Hematopoietic multipotent progenitor cell (in vitro differentiated cells): ENCODE measurements at places on chromosomes 6 and 20. TPM values are rescaled to one million over a fixed set of nuclear protein-coding genes. Genes with fewer than 3 reads are reported as not detected.
A peak's percentile ranks its signal among the peaks of the same experiment; 100 is the strongest.

GRCh38 chr6:133571681-133572080, 317.2 kb upstream of the TCF21 start:
- no peak for DNase-seq

- DNase-seq: no peak
These were observed 10.8 kb downstream of the DDO start for GRCh38 chr6:110404607-110405006.

GRCh38 chr6:150600010-150600300, 270 bp downstream of the PLEKHG1 start:
- no peak for DNase-seq

DNA sequence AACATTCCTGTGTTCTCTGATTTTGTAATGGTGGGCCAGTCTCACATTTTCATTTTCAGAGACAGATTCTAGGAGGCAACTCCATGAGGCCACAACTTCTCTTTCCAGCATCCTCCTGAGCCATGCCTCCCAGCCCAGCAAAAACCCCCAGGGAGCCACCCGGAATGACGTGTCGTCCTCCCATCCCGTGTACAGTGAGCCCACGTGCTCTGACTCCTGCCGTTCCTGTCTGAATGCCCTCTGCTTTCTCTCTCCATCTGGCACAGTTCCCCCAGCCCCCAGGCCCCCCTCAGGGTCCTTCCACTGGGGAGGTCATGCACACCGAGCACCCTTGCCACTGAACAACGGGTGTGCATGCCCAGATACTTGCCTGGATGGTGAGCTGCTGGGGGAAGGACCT, 38.0 kb downstream of the C20orf203 start:
- DNase-seq: no peak

DNA sequence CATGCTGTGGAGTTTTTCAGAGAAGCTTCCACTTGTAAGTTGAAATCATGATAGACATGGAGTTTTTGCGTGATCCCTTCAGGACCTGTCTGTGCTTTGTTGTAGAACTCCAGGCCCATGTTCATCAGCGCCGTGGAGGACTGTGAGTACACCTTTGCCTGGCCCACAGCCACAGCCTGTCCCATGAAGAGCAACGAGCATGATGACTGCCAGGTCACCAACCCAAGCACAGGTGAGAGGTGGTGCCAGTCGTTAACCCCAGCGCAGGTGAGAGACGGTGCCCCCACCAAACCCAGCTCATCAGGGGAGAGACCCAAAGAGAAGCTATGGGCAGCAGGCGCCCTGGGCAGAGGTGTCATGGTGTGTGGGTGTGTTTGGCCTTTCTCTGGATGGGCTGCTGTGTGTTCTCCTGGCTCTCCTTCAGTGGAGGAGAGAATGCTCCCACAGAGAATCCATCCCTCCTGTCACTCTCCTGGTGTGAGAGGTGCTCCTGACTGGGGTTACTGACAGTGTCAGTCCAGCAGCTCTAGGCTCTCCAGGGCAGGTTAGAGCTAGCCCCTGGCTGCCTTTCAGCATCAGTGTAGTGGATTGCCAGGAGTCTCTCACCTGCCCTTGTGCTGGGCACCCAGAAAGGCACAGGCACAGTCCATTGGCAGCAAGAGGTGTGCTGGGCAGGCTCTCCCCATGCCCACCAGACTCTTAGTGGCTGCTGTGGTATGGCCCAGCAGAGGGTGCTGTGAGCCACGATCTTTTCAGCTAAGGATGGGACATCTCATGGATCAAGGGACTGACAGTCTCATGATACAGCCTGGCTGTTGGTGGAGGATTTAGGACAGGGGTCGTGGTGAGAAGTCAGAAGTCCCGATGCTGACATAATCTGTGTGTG, 49.6 kb upstream of the SLC22A1 start:
- DNase-seq: no peak

DNA sequence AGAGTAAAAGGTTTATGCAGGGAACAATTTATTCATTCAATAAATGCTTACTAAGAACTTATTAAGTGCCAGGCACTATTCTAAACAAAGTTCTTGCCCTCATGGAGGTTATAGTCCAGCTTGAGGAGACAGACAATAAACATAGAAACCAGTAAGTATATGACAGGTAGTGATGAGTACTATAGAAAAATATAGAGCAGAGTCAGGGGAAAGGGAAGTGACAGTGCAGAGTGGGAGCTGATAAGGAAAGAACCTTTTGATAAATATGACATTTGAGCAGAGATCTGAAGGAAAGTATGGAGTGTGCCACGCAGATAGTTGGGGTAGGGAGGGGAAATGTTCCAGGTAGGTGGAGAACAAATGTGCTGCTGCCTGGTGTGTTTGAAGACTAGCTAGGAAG, 12.1 kb downstream of the ACSS2 start:
- DNase-seq: no peak

DNA sequence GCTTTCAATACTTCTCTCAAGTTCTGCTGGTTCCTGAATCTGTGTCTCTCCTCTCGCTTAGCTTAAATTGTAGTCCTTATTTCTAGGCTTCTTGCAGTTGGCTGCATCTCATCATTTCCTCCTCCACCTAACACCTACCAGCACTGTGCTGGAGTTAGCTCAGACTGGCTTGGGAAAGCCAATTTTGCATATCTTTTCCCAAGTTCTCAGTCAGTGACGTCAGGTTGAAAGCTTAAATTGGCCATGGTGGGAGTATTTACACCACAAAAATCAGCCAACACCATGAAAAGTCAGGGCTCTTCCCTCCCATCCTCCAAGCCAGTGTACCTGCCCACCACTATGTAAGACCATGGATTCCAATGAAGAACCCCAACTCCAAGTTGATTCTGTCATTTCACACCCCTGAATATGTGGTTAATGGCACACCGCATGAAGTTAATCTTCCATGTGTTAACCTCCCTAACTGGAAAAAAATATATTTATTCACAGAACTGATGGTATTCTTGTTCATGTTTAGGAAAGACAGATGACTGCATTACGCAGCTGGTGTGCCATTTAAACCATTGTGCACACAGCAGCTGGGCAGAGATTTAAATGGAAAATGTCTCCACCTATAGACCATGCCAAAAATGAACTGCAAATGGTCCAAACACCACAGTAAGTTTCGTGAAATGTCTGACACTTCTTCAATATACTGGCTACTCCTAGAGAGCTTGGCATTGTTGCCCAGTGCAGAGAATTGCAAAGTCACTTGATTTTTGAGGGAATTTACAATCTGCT, 274.1 kb upstream of the MAP3K7 start:
- DNase-seq: no peak

DNA sequence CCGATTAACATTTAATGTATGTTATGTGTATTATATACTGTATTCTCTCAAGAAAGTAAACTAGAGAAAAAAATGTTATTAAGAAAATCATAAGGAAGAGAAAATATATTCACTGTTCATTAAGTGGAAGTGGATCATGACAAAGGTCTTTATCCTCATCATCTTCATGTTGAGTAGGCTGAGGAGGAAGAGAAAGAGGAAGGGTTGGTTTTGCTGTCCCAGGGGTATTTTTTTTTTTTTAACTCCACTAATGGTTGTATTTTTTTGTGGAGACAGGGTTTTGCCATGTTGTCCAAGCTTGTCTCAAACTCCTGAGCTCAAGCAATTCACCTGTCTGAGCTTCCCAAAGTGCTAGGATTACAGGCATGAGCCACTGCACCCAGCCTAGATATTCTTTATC, 11.0 kb downstream of the ECT2L start:
- DNase-seq: no peak

DNA sequence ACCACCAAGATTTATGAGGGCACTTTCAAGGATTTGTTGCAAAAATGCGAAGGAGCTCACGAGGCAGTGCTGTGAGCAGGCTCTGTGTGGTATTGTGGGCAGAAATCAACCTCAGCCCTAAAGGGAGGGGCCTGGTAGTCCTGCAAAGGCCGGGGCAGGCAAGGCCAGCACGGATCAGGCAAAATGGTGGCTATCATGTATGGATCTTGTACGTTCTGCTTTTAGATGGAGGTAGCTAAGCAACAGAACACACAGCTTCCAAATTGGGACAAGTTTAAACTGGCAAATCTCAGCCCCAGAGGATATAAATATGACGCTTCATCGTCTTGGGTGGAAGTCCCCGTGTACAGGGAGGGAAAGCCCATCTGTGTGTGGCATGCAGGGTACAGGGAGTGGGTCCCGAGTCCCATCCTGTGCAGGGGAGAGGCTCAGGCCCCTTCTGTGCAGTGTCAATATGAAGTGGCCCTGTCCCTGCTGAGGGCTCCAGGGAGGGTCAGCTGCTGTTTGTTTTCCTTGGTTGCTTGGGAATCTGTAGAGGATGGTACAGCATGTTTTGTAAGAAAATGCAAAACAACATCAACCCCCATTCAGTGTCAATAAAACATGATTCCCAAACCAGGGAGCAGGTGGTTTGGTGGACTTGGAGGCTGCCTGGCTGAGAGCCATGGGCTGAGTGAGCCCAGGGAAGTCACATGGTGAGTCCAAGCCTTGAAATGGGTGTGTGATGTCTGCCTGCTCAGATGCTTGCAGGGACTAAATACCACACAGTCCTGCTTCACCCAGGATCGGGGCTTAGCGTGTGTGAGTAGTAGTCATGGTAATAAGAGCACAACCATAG, 113.0 kb downstream of the SYCP2 start:
- no peak for DNase-seq

DNA sequence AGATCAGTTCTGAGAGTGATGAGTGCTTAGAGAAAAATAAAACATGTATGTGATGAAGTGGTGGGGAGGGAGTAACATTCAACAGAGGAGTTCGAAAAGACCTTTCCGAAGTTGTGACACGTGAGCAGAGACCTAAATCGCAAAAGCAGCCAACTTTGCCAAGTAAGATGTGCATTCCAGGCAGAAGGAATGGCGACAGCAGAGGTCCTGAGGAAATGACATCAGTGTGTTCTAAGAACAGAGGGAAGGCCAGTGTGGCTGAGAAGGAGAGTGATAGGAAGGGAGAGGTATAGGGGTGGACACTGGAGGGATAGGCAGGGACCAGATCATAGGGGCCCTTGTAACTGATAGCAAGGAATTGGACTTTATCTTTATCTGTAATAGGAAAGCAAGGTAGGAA, 51.3 kb downstream of the ADAT2 start:
- no peak for DNase-seq

GRCh38 chr20:31967830-31968249, at the start of gene XKR7:
TSS of gene XKR7 (plus strand) at chr20:31968151. CDS start at chr20:31968176, 25 bp downstream.
- DNase-seq: peak; percentile 43

DNA sequence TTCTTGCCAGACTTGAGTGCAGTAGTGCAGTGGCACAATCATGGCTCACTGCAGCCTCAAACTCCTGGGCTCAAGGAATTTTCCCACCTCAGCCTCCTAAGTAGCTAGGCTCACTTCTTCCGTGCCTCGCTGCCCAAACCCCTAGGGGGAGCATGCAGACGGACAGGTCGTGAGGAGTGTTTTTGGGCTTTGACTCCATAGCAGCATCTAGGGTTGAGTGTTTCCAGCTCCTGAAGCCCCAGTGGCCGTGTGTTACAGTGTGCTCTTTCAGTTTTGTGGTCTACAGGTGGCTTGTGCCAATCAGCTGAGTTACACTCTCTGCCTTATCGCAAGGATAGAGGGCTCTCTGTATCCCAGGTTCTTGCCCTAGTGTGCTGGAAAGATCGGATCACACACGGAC, 33.4 kb downstream of the NCOA3 start:
- DNase-seq: no peak

GRCh38 chr6:28497893-28498292, 17.7 kb downstream of the GPX6 start:
- no peak for DNase-seq

GRCh38 chr6:156807028-156807427, 29.9 kb downstream of the ARID1B start:
- no peak for DNase-seq

DNA sequence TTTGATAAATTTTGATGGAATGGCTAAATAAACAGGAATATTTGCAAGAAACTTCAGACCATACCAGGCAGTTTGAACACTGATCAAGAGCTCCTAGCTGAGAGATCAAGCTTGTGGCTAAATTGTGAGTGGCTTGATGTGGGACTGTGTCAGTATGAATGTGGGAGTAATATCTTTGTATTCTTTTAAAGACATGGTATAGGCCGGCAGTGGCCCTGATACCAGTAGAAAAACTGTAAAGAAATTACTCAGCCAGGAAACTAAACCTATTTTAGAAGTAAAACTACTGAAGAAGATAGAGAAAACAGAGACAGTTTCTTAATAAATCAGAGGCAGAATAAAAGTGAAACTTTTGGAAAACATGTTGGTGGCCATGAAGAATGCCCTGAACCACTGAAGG, 608.4 kb upstream of the SYNCRIP start:
- DNase-seq: no peak

GRCh38 chr20:13841206-13841605, 56.4 kb downstream of the NDUFAF5 start:
- no peak for DNase-seq

- DNase-seq: no peak
These were observed 235.8 kb upstream of the KCNG1 start for GRCh38 chr20:51258582-51259165.

- no peak for DNase-seq
These were observed 93.6 kb downstream of the STXBP5 start for GRCh38 chr6:147297663-147298316.

DNA sequence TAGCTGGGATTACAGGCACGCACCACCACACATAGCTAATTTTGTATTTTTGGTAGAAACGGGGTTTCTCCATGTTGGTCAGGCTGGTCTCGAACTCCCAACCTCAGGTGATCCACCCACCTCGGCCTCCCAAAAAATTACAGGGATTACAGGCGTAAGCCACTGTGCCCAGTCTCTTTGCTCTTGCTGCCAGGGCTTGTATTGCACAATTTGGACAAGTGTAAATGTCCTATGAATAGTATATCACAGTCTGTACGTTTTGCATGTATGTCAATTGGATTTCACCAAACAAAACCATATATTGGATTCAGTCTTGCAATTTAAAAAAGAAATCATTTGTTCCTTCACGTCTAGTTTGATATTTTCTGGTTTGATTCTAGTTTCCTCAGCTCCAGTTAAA, 2.1 kb upstream of the DOK5 start:
- DNase-seq: no peak

- DNase-seq: no peak
These were observed 445.0 kb downstream of the HACE1 start for GRCh38 chr6:104414723-104415122.

- no peak for DNase-seq
These were observed 12.3 kb upstream of the CTNNBL1 start for GRCh38 chr20:37681384-37682112.

GRCh38 chr6:29734046-29735018, 11.1 kb downstream of the HLA-F start:
- DNase-seq: no peak

DNA sequence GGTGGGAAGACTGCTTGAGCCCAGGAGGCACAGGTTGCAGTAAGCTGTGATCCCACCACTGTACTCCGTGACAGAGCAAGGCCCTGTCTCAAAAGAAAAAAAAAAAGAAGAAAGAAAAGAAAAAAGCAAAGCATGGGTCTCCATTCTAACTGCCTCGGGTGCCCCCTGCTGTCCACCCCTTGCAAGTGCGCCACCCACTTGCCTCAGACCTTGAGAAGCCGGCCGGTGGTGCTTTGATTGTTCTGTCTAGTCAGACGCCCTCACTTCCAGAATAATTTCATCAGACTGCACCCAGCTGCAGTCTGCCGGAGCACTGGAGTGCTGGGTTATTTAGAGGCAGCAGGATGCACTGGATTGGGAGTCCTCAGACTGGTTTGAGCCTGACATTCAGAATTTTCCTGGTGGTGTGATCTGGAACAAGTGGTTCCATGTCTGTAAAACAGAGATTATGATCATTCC, 17.6 kb upstream of the TM9SF4 start:
- peak; percentile 90 for DNase-seq

- no peak for DNase-seq
These were observed 304.1 kb upstream of the SLC35B3 start for GRCh38 chr6:8739454-8739853.

GRCh38 chr6:46927066-46927465, 5.3 kb upstream of the ADGRF5 start:
- no peak for DNase-seq

The COL9A3 gene
- 0.27 TPM for total RNA-seq

The SOX4 gene
- 90.2 TPM for total RNA-seq

The BCAS1 gene
- not detected for total RNA-seq

The HS3ST5 gene
- not detected for total RNA-seq
